ENCODE measurements at places on chromosomes 5 and 9. TPM values are rescaled to one million over a fixed set of nuclear protein-coding genes. Genes with fewer than 3 reads are reported as not detected.

The PCDHA2 gene
- 0.24 TPM for total RNA-seq

The COL5A1 gene
- total RNA-seq = 159 TPM

The PCDHA4 gene
- 0.90 TPM for total RNA-seq

The ANKRD20A1 gene
- total RNA-seq = 1.9 TPM

The SEMA4D gene
- 26.2 TPM for total RNA-seq

The FBLL1 gene
- total RNA-seq = not detected

The STING1 gene
- total RNA-seq = 151 TPM

The DRD1 gene
- total RNA-seq = 0.62 TPM

The HSD17B3 gene
- total RNA-seq = 2.6 TPM

DNA sequence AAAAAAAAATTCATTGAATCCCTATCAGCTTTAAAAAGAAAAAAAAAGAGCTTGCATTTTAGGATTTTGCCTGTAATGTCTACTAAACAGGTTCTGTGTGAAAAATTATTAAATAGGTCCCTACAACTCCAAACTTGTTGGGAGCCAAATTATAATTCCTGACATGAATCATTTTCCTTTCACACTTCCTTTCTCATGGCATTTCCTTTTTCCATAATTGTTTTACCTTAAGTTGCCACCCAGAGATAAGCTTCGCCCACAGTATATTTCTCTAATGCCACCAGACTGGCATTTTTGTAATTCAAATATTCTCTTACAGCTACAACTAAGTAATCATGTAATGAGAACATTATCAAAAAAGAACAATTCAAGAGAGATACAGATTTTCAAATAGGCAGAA lies 348.8 kb downstream of the EFNA5 start:
- DNase-seq = no peak

GRCh38 chr9:83978992-83979811 lies 813 bp downstream of the HNRNPK start:
- DNase-seq = peak; percentile 95

DNA sequence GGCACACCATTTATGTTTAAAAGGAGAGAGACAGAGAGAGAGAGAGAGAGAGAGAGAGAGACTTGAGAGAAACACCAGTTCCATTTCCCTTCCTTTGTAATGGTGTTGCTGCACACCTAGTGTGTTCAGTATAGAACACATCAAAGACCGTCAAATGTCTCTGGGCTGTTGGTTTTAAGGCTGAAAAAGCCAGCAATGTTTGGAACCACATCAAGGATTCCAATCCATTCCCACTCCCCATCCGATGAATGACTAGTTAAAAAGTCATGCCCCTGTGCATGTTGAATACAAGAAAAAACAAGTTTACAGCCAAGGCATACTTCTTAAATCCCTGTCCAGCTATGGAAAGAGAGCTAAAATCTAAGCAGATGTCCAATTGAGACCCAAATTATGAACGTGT lies 83.0 kb upstream of the IFNE start:
- DNase-seq = no peak

GRCh38 chr9:131419716-131420115 lies 25.8 kb downstream of the PRRC2B start:
- DNase-seq = no peak

DNA sequence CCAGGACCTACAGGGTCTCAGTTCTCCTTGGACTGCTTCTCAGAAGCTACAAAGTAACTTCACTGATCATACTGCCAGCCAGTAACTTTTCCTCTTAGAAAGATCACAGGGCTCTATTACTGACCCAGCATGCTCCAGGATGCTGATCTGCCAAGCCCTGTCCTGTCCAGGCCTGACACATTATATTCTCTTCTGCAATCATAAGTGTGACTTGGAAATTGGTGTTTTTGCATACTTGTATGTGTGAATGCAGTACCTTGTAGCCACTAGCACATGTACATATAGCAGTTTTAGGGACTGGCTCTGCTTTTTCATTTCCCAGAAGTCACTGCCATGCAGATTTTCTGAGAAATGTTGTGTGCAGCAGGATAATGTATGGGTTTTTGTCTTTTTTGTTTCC lies 40.1 kb upstream of the CCNH start:
- no peak for DNase-seq

GRCh38 chr5:4099386-4099785 lies 503.8 kb downstream of the IRX1 start:
- DNase-seq = no peak

- DNase-seq = no peak
These were observed 62.0 kb downstream of the BHMT start for GRCh38 chr5:79173626-79174025.

DNA sequence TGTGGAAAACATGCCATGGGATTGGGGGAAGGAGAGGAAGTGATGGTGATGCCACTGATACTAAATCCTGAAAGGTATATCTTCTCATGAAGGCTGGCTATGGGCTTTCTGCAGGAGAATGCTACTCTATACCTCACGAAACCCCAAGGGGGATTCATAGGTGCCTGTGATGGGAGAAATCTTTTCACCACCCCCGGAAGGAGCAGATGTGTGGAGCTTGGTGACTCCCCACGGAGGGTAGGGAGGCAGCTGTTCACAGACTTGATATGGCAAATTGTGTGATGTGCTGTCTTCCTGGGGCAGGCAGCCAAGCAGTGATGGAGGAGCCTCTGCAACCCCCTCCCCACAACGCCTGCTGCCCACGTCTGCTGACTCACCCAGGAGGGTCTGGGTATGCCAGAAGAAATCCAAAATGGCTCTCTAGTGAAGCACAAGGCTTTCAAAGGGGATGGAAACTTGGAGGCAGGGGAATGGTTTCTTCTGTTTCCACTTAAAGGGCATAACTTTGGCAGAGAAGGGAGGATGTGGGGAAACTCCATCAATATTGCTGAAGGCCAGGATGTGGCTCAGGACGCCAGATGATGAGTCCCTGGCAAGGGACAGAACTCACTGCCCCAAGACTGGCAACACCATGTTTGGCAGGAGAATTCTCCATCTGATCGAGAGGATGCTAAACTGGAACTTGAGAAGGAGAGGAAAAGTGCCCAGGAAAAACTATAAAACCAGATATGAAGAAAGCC lies 188.3 kb downstream of the GABBR2 start:
- no peak for DNase-seq

DNA sequence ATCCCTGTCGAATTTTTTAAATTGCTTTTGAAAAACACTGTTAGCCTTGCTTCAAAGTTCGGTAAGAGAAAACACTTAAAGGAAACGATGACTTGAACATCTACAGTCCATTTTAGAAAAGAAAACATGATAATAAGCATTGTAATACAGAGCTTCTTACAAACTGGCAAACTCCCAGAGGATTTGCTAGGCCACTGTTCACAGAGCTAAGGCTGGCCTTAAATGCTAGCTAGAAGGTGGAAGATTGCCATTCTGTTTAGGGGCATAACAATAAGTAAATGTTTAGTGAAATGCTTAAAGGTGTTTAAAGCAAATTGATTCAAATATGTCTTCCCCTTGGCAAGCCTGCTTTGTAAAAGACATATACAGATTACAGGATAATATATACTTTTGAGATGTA lies 169.6 kb downstream of the TLE4 start:
- no peak for DNase-seq

- no peak for DNase-seq
These were observed 66.8 kb upstream of the ITGA2 start for GRCh38 chr5:52922384-52922783.

DNA sequence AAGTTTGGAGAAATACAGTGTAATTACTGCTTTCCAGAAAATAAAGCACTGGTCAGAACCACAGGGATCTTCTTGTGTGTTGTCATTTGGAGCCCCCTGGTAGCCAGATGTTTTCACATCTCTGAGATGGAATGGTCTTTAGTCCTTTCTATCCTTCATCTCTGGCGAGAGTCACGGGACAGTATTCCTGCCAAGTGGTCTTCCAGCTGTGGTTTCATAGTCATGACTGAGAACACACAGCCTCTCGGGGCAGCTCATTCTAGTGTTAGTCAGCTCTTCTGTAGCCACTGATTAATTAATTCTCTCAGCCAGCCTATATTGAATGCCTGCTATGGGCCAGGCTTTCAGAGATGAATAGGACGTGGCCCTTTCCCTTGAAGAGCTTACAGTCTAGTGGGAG lies 34.1 kb downstream of the HMGXB3 start:
- no peak for DNase-seq

DNA sequence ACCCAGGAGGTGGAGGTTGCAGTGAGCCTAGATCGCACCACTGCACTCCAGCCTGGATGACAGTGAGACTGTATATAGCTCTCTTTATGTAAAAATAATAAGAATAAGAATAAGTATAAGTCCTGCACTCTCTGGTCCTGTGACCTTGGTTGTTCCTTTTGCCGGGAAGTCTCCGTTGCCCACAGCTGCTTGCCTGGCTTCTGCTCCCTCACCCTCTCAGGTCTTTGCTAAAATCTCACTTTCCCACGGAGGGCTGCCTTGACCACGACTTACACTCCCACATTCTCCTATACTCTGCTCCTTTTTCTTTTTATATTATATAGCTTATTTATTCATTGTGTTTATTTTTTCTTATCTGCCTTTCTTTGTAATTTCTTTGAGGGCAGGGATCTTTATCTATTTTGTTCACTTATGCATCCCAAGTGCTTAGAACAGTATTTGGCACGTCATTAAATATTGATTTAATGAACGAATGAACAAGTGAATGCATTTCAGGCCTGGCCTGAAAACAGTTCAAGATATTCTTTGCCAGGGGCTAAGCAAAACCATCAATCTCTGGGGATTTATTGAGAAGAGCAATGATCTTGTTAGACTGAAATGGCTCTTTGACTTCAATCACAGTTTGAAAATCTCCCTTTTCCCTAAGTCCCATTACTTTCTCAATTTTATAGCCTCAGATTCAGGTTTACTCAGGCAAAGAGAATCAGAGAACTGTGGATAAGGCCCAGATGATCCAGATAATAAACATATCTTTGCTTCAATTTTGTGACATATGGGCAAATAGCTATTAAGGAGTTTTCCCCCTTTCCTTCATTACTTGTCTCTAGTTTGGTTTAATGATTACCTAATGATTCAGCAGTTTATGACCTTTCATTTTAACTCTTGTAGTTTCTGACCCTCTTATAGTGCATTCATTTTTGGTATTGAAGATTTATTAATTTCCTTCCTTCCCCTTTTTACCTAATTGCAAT lies 60.8 kb upstream of the TMC1 start:
- DNase-seq = no peak

DNA sequence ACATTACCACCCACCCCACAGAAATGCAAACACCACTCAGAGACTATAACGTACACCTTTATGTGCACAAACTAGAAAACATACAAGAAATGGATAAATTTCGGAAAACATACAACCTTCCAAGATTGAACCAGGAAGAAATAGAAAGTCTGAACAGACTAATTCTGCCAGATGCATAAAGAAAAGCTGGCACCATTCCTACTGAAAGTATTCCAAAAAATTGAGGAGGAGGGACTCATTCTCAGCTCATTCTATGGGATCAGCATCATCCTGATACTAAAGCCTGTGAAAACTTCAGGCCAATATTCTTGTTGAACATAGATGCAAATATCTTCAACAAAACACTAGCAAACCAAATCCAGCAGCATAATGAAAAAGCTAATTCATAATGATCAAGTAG lies 115.1 kb upstream of the CD180 start:
- no peak for DNase-seq

- DNase-seq = no peak
These were observed 55.0 kb downstream of the MEF2C start for GRCh38 chr5:88827997-88828396.

GRCh38 chr9:89642789-89643188 lies 38.0 kb downstream of the GADD45G start:
- no peak for DNase-seq

GRCh38 chr9:135391759-135392158 lies 87.8 kb upstream of the PPP1R26 start:
- DNase-seq = no peak

- no peak for DNase-seq
These were observed 104.3 kb downstream of the SEMA5A start for GRCh38 chr5:9441610-9442009.

DNA sequence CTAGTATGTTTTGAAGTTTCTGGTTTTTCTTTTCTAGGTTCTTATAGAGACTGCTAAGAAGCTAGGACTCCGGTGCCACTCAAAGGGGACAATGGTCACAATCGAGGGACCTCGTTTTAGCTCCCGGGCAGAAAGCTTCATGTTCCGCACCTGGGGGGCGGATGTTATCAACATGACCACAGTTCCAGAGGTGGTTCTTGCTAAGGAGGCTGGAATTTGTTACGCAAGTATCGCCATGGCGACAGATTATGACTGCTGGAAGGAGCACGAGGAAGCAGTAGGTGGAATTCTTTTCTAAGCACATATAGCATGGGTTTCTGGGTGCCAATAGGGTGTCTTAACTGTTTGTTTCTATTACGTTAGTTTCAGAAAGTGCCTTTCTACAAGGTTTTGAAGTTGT lies 52.2 kb downstream of the MTAP start:
- DNase-seq = no peak

DNA sequence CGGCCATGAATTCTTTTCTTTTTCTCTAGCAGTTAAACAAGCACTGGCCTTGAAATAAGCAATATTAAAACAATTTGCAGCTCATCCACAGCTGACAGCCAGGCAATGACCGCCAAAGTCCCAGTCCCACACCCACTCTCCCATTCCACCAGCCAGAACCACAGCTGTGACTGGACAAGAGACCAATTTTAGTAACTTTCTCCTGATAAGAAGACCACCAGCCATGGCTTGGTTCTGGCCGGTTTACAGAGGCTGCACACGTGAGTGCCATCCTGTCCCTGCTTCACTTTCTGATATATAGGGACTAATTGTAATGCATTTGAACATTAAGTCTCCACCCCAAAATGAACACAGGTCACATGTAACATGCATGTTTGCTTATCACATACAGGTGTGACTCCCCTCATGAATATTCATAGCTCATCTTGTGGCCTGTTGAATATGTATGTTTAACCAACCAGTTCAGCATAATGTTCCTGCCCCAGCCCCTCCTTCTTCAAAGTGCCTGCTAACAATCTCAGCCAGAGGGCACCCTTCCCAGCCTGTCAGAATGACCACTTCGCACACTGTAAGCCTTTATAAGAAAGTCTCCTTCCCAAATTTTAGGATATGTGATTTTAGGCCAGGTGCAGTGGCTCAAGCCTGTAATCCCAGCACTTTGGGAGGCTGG lies 23.9 kb upstream of the FANCC start:
- DNase-seq = no peak

DNA sequence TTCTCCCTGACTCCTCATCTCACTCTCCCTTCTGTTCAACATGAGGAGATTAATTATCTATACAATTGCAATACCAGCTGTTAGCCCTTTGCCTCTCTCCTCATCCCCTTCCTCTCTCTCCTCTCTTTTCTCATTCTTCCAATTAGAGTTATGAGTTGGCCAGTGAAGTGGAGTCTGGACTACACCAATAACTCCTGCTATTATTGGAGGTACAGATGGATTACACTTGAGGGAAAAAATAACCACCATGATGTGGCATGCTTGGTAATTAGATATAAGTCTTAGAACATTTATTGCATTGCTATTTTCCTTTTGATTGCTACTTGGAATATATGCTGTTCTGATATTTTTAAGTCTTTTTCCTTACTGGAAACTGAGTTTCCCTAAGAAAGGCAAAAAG lies 159.2 kb downstream of the FRMD3 start:
- DNase-seq = no peak

- DNase-seq = no peak
These were observed 23.6 kb downstream of the TICAM2 start for GRCh38 chr5:115578657-115579056.

GRCh38 chr5:119361594-119362125 lies 5.8 kb downstream of the TNFAIP8 start:
- DNase-seq = no peak
